ENCODE measurements at places on chromosomes 3 and 15.

- no peaks in the 10 kb centered on the region for H3K36me3 ChIP-seq
- H3K4me3 ChIP-seq, result no peak overlapping the region
- H3K27ac ChIP-seq, result no peak overlapping the region
- no peak for DNase-seq
- H3K4me1 ChIP-seq, result no peaks in the 10 kb centered on the region
Observed at GRCh38 chr3:88957711-88958439, 149.5 kb upstream of the EPHA3 start.

DNA sequence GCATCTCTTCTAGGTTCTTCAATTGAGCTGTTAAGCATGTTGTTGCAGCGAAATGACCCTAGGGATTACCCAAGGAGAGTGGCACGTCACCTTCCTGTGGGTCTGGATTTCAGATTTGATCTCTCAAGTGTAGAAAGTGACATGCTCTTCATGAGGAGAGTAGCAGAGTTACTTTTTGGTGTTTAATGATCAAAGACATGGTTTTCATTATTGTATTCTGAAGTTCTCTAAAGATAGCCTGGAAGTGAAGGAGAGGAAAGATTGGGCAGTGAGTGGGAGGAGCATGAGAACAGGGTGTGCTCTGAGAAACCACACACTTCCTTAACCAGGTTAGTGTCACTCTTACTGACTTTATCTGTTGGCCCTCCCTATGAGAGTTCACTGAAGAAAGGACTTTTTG, 153.6 kb downstream of the AKAP13 start:
- no peak for DNase-seq
- no peak overlapping the region for H3K27ac ChIP-seq
- peaks cover 17% of the 10 kb centered on the region for H3K4me1 ChIP-seq

- H3K36me3 ChIP-seq, result no peaks in the 10 kb centered on the region
- H3K4me1 ChIP-seq, result no peaks in the 10 kb centered on the region
- DNase-seq, result no peak
- H3K4me3 ChIP-seq, result no peak overlapping the region
- H3K27me3 ChIP-seq, result no peaks in the 10 kb centered on the region
- no peak overlapping the region for H3K27ac ChIP-seq
Observed at GRCh38 chr15:51576911-51577500, 45.6 kb downstream of the DMXL2 start.

- peak overlapping the region; percentile 58 for H3K27ac ChIP-seq
- DNase-seq, result peak; percentile 62
- H3K27me3 ChIP-seq, result no peaks in the 10 kb centered on the region
- H3K36me3 ChIP-seq, result no peaks in the 10 kb centered on the region
- no peak overlapping the region for H3K4me3 ChIP-seq
- H3K4me1 ChIP-seq, result peaks cover 77% of the 10 kb centered on the region
Observed at GRCh38 chr15:69719527-69720240, 267.1 kb downstream of the RPLP1 start.

DNA sequence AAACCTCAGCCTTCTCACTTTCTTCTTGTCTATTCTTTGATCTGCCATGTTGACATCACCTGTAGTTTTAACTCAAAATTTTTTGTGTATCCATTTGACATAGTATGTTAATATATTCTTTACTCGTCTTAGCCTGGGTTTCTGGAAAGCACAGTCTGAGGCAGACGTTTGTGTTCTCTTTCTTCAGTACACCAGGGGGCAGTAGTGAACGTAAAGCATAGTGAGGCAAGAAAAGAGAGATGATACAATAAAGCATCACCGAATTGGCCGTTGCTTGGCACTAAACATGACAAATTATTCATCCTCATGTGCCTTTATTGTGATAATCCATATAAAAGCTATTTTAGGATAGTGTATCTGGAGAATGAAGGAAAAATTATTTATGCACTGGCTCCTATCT, 141.0 kb upstream of the MYRIP start:
- no peaks in the 10 kb centered on the region for H3K27me3 ChIP-seq
- no peaks in the 10 kb centered on the region for H3K4me1 ChIP-seq
- no peak for DNase-seq
- no peak overlapping the region for H3K27ac ChIP-seq
- H3K4me3 ChIP-seq, result no peak overlapping the region

GRCh38 chr3:112550859-112551258, 10.9 kb downstream of the ATG3 start:
- peaks cover 14% of the 10 kb centered on the region for H3K4me1 ChIP-seq
- H3K4me3 ChIP-seq, result no peak overlapping the region
- no peak overlapping the region for H3K27ac ChIP-seq
- H3K36me3 ChIP-seq, result peaks cover 15% of the 10 kb centered on the region
- H3K27me3 ChIP-seq, result no peaks in the 10 kb centered on the region

- H3K27ac ChIP-seq, result no peak overlapping the region
- H3K4me1 ChIP-seq, result no peaks in the 10 kb centered on the region
- H3K27me3 ChIP-seq, result no peaks in the 10 kb centered on the region
- H3K36me3 ChIP-seq, result no peaks in the 10 kb centered on the region
- DNase-seq, result no peak
Observed at GRCh38 chr15:23857028-23857641, 170.0 kb upstream of the NDN start.

- no peaks in the 10 kb centered on the region for H3K27me3 ChIP-seq
- peaks cover 6% of the 10 kb centered on the region for H3K4me1 ChIP-seq
- no peak overlapping the region for H3K27ac ChIP-seq
- H3K36me3 ChIP-seq, result peaks cover 21% of the 10 kb centered on the region
Observed at GRCh38 chr15:44596511-44597010, 59.6 kb downstream of the EIF3J start.

GRCh38 chr3:42094128-42094527, 3.0 kb downstream of the TRAK1 start:
- no peak overlapping the region for H3K27ac ChIP-seq
- no peak overlapping the region for H3K4me3 ChIP-seq
- peaks cover 4% of the 10 kb centered on the region for H3K36me3 ChIP-seq
- H3K4me1 ChIP-seq, result no peaks in the 10 kb centered on the region

GRCh38 chr3:191781044-191781443, 320.1 kb downstream of the PYDC2 start:
- H3K4me3 ChIP-seq, result no peak overlapping the region
- H3K36me3 ChIP-seq, result no peaks in the 10 kb centered on the region
- no peak overlapping the region for H3K27ac ChIP-seq
- no peak for DNase-seq
- H3K27me3 ChIP-seq, result no peaks in the 10 kb centered on the region
- no peaks in the 10 kb centered on the region for H3K4me1 ChIP-seq

DNA sequence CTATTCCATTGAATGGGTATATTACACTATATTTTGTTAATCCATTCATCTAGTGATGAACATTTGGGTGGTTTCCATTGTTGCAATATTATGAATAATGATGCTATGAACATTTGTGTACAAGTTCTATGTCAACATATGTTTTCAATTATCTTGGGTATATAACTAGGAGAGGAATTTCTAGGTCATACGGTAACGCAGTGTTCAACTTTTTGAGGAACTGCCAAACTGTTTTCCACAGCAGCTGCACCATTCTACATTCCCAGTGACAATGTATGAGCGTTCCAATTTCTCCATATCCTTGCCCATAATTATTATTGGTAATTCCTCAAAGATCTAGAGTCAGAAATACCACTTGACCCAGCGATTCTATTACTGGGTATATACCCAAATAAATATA, 24.1 kb upstream of the RORA start:
- no peaks in the 10 kb centered on the region for H3K27me3 ChIP-seq
- no peak overlapping the region for H3K4me3 ChIP-seq
- no peak for DNase-seq
- H3K4me1 ChIP-seq, result no peaks in the 10 kb centered on the region
- H3K27ac ChIP-seq, result no peak overlapping the region

DNA sequence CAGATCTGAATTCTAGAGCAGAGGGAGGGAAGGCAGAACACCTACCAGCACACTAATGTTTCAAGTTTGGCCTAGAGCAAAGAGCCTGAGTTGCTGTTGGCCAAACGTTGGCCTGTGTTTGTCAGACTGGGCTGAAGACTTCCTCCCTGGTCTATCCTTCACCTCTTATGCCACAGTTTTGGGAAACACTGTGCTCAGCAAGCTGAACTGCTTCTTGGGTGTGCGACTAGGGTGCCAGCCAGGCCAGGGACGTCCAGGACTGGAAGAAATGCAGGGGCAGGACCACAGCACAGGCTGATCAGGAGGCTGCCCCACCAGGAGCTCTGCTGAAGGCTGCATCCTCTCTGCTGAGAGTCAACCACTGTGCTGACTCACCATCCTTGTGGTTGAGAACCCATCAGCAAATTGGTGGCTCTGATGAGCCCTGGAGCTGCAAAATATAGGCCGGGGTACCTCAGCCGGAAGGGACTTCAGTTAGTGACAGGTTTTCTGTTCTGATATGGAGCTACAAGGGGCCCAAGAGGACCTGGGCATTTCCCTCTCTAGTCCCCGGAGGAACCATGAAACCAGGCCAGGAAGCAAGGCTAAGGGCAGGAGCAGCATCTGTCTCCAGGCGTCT, 131.6 kb upstream of the RASGRP1 start:
- H3K4me3 ChIP-seq, result no peak overlapping the region
- H3K4me1 ChIP-seq, result peaks cover 52% of the 10 kb centered on the region
- DNase-seq, result peak; percentile 52
- H3K36me3 ChIP-seq, result no peaks in the 10 kb centered on the region
- H3K27me3 ChIP-seq, result no peaks in the 10 kb centered on the region

- no peaks in the 10 kb centered on the region for H3K27me3 ChIP-seq
- no peak overlapping the region for H3K4me3 ChIP-seq
- H3K27ac ChIP-seq, result no peak overlapping the region
Observed at GRCh38 chr3:8736436-8736835, 2.8 kb downstream of the CAV3 start.

DNA sequence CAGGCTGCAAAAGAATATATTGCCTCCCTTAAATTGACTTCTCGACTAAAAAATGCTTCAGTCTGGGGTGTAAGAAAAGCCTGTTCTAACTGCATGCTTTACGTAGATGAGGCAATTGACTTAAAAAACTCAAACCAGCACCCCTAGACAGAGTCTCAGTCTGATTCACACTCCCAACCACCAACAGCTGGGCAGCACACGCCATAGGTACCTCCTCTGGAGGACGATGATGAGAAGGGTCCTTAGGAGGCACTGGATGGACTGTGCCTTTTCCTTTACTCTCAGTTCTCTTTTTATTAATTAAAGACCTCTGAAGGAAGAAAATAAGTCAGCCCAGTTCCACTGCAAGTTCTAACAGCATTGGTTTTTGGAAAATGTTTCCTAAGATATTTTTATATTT, 175.0 kb downstream of the PDZRN3 start:
- H3K27me3 ChIP-seq, result no peaks in the 10 kb centered on the region
- no peaks in the 10 kb centered on the region for H3K36me3 ChIP-seq
- no peaks in the 10 kb centered on the region for H3K4me1 ChIP-seq
- no peak for DNase-seq

DNA sequence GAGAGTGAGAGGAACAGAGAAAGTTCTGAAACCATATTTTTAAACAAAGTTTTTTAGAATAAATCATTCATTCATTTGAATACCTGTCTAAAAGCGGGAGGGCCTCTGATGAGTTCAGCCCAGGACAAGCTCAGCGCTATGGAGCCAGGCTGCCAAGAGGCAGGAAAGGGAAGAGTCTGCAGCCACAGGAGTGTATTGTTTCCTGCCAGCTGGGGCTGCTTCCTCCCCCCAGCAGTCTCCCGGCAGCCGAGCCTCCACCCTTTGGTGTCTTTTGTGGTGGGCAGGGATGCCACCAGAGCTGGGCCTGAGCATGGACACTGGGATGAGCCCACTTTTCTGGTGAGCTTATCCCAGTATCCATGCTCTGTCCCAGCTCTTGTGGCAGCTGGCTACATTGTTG, 199.5 kb upstream of the TPRG1 start:
- DNase-seq, result no peak
- peaks cover 8% of the 10 kb centered on the region for H3K4me1 ChIP-seq
- no peaks in the 10 kb centered on the region for H3K36me3 ChIP-seq
- H3K27ac ChIP-seq, result no peak overlapping the region

- H3K4me3 ChIP-seq, result no peak overlapping the region
- no peak overlapping the region for H3K27ac ChIP-seq
- no peaks in the 10 kb centered on the region for H3K36me3 ChIP-seq
- H3K27me3 ChIP-seq, result no peaks in the 10 kb centered on the region
- no peaks in the 10 kb centered on the region for H3K4me1 ChIP-seq
- no peak for DNase-seq
Observed at GRCh38 chr3:82353306-82354171, 592.1 kb upstream of the GBE1 start.

GRCh38 chr3:169629895-169630294, 33.6 kb downstream of the MECOM start:
- peaks cover 6% of the 10 kb centered on the region for H3K4me1 ChIP-seq
- no peak overlapping the region for H3K4me3 ChIP-seq
- no peak overlapping the region for H3K27ac ChIP-seq

- no peak for DNase-seq
- H3K4me3 ChIP-seq, result no peak overlapping the region
- H3K27me3 ChIP-seq, result no peaks in the 10 kb centered on the region
- no peak overlapping the region for H3K27ac ChIP-seq
Observed at GRCh38 chr15:82830427-82831173, 21.2 kb downstream of the WHAMM start.

DNA sequence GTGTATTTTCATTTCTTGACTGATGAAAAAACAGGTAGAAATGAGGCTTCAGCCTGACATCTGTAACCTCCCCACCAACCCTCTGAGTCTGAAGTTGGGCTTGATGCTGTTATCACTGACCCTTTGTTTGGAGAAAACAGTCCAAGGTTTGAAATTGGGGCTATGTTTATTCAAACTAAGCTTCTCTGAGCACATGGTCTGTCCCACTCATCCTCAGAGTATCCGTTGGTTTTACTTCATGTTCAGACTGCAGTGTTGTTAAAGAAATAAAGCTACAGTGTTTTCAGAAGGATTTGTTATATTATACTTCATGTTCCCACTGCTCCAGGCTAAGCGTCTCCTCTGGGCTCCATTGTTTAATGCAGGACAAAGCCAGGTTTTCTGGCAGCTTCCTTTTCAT, 6.0 kb downstream of the MAPKBP1 start:
- DNase-seq, result no peak
- no peaks in the 10 kb centered on the region for H3K36me3 ChIP-seq
- no peaks in the 10 kb centered on the region for H3K27me3 ChIP-seq
- H3K4me1 ChIP-seq, result peaks cover 38% of the 10 kb centered on the region
- no peak overlapping the region for H3K27ac ChIP-seq
- H3K4me3 ChIP-seq, result no peak overlapping the region

GRCh38 chr3:38124324-38125122, 12.4 kb downstream of the ACAA1 start:
- H3K36me3 ChIP-seq, result peaks cover 48% of the 10 kb centered on the region
- no peak overlapping the region for H3K4me3 ChIP-seq
- no peaks in the 10 kb centered on the region for H3K4me1 ChIP-seq
- no peak for DNase-seq

DNA sequence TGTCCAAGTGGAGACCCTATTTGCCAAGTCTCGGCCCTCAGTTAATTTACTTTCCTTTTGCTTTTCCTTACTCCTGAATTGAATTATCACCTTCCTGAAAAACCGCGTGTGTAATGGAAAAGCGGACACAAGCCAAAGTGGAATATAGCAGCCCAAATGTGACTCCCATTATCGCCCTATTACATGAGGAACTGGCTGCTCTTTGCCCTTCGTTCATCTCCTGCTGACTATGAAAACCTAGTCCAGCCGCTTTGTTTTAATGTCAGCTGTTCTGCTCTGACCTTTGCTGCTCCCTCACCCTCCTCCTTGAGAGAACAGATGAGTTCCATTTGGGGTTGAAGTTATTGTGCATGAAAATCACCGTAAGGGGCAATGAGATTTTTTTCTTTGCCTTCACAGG, 632.7 kb upstream of the SUCLG2 start:
- H3K36me3 ChIP-seq, result no peaks in the 10 kb centered on the region
- H3K4me3 ChIP-seq, result no peak overlapping the region
- no peak for DNase-seq
- no peak overlapping the region for H3K27ac ChIP-seq
- no peaks in the 10 kb centered on the region for H3K27me3 ChIP-seq
